Left colon (tissue), 2 donors: ENCODE measurements at places on chromosomes 4 and X.

DNA sequence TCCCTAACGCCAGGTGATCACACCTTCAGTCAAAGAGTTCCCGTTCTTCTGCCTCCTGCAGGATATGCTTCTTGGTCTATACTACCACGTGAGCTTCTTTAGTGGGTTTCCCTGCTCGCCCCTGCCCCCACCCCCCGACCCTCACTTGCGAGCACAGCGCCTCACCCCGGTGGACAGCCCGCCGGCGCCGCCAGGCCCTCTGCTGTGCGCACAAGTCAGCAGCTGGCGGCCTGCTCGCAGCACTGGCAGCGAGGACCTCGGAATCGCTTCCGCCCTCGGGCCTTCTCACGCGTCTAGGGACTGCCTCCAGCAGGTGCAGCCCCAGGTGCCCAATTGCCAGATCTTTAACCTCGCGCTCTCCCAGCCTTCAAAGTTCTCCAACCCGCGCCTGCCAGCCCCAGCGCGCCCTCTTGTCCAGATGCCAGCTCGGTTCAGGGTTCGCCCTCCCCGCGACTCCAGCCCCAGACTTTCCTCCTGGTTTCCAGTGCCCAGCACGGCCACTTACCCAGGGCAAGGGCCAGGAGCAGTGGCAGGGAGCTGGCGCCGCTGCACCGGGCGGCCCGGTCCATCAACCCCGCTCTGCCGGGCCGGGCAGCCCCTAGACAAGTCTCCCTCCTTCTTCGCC lies 454 bp downstream of the BTC start:
- peak; percentile 79 for DNase-seq

- DNase-seq = no peak
These were observed 549.2 kb upstream of the AMOT start for GRCh38 chrX:113389846-113390245.

DNA sequence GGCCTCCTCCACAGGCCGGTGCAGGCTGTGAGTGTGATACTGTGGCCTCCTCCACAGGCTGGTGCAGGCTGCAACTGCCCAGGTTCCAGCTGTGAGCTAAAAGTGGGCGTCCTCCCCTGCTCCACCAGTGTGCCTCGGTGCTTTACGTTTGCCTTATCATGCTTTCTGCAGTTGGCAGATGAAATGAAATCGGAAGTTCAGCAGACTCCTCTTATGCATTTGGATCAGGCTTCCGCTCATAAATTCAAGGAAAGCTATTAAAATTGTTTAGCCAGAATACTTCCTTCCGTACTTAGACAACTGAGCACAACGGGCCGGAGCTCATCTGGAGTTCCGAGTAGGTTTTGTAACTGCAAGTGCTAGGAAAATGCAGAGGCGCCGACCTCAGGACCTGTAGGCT lies 12.0 kb downstream of the CYP4V2 start:
- DNase-seq = peak; percentile 21

DNA sequence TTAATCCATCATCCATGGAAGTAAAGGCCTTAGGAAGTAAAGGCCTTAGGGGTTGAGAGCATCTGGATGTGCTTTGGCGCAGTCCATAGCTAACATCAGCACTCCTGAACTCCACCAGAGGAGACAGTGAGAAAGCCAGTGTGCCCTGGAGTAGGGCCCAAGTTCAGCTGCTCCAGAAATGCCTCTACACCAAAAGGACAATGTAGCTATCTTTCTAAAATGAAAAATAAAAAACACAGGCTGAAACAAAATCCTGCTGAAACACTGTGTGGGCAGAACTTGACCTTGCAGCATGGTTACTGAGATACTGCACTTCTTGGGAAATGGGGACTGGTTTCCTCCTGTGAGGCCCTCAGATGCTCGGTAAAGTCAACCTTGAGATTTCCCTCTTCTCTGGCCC lies 29.3 kb downstream of the SH3RF1 start:
- DNase-seq = no peak

DNA sequence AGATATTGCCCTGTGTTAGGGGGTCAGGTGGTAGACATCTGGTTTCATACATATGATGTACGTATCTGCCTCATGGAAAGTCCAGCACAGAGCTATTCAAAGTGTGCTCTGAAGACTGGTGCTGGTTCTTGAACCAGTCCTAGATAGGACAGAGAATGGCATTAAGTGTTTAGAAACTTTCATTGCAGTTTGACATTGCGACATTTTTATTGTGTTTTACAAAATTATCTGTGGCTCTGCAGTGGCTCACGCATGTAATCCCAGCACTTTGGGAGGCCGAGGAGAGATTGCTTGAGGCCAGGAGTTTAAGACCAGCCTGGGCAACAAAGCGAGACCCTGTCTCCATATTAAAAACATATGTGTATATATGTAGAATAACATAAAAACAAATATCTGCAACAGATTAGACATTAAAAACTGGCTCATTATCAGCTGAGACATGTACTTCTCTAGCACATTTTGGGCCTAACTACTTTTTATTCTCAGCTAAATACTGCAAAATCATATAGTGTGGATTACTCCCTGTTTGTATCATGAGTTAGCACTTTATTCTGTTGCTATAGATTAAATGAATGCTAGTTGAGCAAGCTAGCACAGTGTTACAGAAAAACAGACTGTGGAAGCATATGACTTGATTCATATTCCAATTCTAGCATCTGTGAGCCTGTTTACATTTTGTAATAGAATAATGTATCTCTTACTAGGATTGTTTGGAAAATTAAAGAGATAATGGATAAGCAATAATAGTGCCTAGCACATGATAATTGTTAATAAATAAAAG lies 57.1 kb downstream of the USP9X start:
- DNase-seq = no peak

GRCh38 chr4:43776371-43776770 lies 672.2 kb downstream of the KCTD8 start:
- no peak for DNase-seq

DNA sequence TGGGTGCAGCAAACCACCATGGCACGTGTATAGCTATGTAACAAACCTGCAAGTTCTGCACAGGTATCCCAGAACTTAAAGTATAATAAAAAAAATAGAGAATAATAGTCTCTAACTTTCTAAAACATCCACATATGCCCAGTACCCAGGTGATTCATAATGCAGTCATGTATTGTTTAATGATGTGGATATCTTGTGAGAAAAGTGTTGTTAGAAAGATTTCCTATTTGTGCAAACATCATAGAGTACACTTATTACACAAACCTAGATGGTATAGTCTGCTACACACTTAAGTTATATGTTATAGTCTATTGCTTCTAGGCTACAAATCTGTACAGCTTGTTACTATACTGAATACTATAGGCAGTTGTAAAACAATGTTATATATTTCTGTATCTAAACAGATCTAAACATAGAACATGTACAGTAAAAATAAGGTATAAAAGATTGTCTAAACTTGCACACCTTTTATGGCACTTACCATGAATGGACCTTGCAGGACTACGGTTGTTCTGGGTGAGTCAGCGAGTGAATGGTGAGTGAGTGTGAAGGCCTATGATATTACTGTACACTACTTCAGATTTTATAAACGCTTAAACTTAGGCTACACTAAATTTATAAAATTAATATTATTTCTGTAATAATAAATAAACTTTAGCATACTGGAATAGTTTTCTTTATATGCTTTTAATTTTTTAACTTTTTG lies 232.2 kb upstream of the SLIT2 start:
- no peak for DNase-seq

DNA sequence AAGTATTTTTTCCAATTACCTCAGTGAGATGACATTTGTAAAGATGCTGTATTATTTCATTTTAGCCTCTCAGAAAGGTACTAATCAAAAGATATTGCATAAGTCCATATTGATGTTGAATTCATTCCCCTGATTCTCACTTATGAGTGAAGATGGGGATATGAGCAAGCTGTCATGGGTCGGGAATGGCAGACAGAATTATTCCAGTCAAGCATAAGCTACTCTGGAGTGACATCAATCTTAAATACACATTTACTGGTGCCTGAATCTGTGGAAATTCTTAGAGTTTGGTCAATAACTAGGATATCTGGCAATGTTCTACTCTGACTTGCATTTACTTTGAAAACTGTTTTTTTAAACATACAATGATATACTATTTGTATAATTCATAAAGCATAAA lies 283.8 kb upstream of the PCDH7 start:
- no peak for DNase-seq

- no peak for DNase-seq
These were observed 6.9 kb upstream of the CXCL1 start for GRCh38 chr4:73862322-73862721.

- no peak for DNase-seq
These were observed 18.8 kb upstream of the PPP2R2C start for GRCh38 chr4:6491235-6491634.

GRCh38 chrX:133846311-133846710 lies 139.1 kb downstream of the GPC3 start:
- no peak for DNase-seq

- no peak for DNase-seq
These were observed 309.9 kb downstream of the DHX15 start for GRCh38 chr4:24274381-24274941.

DNA sequence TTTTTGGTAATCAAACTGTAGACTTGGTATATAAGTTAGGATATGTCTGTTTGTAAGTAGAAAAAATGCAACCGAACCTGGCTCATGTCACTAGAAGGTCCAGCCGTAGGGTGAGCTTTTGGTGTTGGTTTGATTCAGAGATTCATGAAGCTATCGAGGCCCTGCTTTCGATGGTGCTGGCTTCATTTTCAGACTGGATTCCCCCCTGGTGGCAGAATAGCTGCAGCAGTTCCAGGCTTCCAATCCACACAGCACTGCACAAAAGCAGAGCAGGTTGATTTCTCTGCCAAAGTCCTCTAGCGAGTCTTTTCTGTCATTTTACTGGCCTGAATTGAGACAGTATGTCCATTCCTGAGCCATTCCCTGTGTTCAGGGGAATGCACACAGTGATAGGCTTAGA lies 33.1 kb downstream of the PDK3 start:
- DNase-seq = no peak

GRCh38 chr4:121555315-121556107 lies 141.3 kb downstream of the ANXA5 start:
- DNase-seq = no peak
